Cardiac muscle cell (in vitro differentiated cells and primary cell): ENCODE measurements at places on chromosomes 1 and 21.

- DNase-seq: peak; percentile 41
Measured at GRCh38 chr21:43632373-43632905, 26.8 kb downstream of the HSF2BP start.

- no peak for DNase-seq
Measured at GRCh38 chr1:162537216-162537615, 24.3 kb upstream of the UAP1 start.

DNA sequence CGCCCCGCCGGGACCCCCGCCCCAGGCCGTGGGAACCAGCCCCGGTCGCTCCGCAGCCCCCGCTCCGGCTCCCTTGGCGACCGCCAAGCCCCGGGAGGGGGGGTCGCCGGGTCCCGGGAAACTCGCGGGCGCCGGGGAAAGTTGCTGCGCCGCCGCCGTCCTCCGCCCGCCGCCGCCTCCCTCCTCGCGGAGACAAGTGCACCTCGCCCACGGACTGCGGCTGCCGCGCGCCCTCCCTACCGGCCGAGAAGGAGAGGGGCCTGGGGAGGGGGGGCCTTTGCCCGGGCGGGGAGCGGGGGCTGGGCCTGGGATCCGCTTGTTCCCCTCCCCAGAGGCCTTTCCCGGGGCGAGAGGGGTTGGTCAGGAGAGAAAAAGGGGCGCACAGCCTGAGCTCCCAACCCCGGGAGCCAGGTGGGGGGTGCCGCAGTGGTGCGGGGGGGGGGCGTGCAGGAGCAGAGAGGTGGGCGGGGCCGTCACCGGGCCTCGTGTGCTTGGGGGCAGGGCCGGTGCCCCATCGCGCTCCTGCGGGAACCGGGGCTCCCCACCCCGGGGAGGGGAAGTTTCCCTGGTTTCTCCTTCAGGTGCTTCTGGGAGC, 592 bp downstream of the AGRN start:
- no peak for DNase-seq

DNA sequence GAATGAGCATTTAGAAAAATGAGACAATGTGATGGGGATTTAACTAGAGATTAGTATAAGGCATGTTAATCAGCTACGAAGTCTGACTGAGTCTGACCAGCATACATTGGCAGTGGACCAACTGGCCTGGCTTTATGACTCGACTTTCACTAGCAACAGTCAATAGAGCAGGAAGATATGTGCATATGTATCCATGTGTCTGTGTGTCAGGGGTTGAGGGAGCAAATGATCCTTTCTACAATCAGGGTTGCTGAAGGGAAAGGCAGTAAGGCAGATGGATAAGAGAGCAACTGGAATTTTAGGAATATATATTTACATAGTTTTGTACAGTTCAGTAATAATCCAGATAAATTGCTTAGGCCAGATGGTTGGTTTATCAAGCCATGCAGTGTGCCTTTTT, 645.6 kb downstream of the PLA2G4A start:
- peak; percentile 64 for DNase-seq

- DNase-seq: no peak
Measured at GRCh38 chr1:41497056-41497440, 12.6 kb upstream of the EDN2 start.

DNA sequence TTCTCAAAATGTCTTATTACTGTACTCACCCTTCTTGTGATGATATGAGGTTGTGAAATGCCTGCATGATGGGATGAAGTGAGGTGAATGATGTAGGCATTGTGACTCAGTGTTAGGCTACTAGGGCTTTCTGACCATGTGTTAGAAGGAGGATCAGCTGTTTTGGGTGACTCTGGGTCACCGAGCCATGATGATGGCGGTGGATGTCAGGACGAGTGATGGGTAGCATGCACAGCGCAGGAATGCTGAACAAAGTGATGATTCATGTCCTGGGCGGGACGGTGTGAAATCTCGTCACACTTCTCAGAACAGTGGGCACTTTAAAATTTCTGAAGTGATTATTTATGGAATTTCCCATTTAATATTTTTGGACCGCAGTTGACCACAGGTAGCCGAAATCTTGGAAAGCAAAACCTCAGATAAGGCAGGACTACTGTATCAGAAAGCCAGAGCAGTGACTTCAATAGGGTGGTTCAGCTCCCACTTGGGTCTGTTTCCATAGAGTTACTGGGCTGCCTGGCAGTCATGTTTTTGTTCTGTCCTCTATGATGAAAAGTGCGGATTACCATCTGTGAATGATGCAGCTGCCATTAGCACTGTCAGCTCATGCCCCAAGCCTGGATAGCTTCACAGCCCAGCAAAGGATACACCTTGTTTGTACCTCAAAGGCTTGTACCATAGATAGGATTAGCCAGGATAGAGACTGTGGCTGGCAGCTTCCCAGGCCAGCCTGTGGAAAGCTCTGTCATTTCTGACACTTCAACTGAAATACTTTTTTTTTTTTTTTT, 26.6 kb downstream of the IL6R start:
- no peak for DNase-seq

DNA sequence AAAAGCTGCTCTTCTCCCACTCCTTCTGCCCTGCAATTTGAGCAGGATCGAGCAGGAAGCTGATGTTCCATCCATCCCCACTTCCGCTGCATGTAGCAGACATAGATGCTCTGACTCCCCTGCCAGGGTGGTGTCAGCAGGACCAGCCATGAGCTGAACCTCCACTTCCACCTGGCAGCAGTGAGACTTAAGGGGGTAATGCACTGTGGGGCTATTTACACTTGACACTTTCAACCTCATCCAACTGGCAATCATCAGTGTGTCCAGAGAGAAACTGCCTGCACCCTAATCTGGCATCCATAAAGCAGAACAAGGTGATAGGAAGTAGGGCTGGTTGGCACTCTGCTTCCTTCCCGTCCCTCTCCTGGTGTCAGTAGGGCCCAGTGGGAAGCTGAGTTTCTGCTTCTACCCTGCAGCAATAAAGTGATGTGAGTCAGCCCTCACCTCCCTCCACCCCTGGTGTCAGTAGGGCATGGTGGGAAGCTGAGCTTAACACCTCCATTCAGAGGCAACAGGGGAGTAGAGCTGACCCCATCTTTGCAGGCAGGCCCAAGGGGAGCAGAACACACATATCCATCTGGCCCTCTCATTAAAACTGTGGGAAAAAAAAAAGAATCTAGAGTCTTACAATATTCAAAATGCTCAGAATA, 272.3 kb downstream of the PTPRU start:
- no peak for DNase-seq

GRCh38 chr1:36251794-36252481, 27.7 kb downstream of the THRAP3 start:
- DNase-seq: no peak

- DNase-seq: no peak
Measured at GRCh38 chr1:46114925-46115603, 17.4 kb downstream of the PIK3R3 start.

DNA sequence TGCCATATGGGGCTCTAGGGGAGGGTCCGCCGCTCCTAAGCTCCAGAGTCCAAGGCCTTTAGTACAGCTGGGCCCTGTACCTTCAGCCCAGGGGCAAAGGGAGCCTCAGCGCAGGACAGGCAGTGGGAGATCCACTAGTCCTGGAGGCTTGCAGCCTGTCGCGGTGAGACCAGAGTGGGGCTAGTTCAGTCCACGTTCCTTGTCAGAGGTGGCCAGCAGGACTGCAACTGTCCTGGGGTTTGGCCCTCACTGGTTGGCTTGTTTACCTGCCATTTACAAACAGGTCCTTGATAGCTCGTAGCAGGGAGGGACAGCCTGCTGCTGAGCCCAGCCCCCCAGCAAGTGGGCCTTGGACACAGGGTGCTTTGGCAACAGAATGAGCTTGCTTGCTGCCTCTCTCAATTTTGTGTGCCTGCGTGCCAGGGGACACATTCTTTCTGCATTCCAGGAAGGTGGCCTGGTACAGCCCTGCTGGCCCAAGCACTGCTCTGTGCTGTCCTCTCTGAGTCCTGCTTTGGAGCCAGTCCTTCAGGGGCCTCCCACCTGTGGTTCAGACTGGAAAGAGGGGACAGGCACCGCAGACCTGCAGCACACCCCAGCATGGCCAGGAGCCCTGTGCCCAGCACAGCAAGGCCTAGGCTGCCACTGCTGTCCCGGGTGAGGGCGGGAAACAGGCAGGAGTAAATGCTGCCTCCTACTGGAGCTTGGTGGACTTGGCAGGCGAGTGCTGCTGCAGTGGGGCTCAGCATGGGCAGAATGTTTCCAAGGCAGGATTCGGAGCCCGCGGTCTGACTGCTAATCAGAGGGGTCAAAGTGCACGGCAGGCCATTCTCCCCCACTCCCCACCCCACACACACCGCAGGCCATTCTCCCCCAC, 15.2 kb downstream of the H6PD start:
- peak; percentile 74 for DNase-seq

GRCh38 chr1:245225322-245226202, 70.8 kb downstream of the KIF26B start:
- peak; percentile 36 for DNase-seq

- no peak for DNase-seq
Measured at GRCh38 chr1:43309405-43310025, 8.7 kb downstream of the TIE1 start.

- no peak for DNase-seq
Measured at GRCh38 chr1:67404212-67404620, 26.0 kb downstream of the SERBP1 start.

DNA sequence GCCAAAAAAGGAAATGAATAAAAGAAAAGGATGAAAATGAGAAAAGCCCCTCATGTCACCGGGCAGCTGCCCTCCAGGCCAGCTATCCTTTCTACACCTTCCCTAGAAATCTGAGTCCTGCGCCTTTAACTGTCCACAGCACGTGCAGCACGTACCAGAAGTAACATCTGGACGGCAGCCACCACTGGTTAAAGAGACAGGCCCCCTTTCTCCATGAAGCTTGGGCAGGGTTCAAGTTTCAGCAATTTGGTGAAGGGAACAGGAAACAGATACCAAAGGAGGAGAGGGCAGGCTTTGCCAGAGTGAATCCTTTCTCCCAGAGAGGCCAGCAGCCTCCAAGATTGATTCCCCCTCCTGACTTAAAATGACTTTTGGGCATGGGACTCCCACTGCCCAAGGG, 3.6 kb upstream of the KIAA2013 start:
- DNase-seq: peak; percentile 66

GRCh38 chr21:28235169-28235895, 757.3 kb downstream of the LTN1 start:
- DNase-seq: peak; percentile 63

GRCh38 chr1:230759369-230760065, 12.3 kb downstream of the CAPN9 start:
- DNase-seq: no peak

GRCh38 chr1:4848431-4848830, 194.0 kb downstream of the AJAP1 start:
- no peak for DNase-seq

DNA sequence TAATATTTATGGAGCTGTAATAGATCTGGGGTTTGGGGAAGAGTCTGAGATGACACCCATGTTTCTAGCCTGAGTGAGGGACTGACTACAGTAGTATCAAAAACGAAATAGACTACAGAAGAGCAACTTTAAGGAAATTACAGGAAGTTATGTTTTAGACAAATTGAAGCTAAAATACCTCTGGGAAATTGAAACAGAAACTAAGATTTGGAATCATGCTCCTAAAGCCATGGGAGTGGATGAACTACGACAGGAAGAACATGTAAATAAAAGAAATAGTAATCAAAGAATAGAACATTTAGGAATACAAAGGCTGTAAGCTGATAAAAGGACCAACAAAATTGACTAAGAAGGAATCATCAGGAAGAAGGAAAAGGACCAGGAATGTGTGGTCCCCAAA, 68.9 kb downstream of the KIAA0319L start:
- peak; percentile 12 for DNase-seq

DNA sequence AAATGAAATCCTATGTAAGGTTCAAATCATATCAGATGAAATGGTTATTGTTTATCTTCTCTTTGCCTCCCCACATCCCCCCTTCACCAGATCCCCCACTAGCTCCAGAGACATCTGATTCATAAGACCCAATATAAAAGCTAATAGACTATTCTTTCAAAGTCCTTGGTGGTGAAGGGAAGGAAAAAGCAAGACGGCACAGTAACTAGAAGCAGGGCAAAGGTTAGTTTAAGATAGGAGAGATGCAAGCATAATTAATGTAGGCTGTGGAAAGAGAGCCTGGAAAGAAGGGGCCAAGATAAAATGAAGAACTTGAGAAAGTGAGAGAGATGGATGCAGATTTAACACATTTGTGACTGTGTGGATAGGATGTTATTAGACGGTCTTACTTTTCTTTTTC, 33.8 kb downstream of the BTG3 start:
- no peak for DNase-seq

- no peak for DNase-seq
Measured at GRCh38 chr1:1354271-1355247, 3.8 kb downstream of the MXRA8 start.

DNA sequence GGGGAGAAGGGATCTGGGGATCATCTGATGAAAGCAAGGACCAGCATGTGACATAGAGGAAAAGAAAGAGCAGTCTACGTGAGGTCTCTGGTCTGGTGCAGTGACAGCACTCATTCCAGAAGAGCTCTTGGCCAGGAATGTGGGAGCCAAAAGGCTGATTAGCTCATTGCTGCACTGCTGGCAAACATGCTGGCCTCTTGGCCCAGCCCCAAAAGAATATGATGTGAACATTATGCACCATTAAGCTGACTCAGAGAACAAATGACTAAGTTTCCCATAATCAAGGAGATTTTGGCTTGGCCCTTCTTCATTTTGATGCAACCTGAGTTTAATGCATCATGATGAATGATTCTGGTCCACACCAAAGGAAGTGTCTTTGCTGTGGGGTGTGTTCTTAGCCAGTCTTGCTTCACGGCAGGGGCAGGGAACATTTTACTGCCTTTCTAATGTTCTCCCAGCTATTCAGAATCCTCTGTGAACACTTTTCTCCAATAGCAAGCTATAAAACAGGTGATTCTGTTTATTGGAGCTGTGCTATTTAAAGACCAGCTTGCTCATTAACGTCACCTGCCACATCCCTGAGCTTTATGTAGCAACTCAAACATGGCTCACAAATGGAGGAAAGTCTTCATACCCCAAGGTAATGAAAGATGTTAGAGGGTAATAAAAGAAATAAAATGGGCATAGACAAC, 55.1 kb downstream of the PCBP3 start:
- peak; percentile 97 for DNase-seq

GRCh38 chr1:19650416-19651140, 6.5 kb downstream of the NBL1 start:
- DNase-seq: no peak

GRCh38 chr1:212607206-212607912, 1.2 kb upstream of the ATF3 start:
- no peak for DNase-seq

DNA sequence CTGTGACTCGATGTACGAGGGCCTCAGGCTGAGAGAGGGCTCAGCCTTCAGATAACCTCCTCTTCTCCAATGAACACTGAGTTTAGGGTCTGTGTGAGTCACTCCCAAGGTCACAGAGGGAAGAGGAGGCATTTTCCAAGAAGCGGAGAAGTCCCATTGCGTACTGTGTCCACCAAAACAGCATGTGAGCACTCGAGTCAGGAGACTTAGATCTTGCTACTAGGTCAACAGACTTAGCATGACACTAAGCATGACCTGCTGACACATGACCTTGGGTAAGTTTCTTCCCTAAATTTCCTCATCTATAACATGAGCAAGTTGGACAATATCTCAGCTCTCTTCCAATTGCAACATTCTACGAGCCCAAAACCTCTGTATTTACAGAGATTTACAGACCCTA, 68.0 kb downstream of the PLPP3 start:
- no peak for DNase-seq

- peak; percentile 92 for DNase-seq
Measured at GRCh38 chr1:94067196-94067595, 53.8 kb downstream of the ABCA4 start.
